ENCODE measurements at places on chromosomes 12 and 14.

DNA sequence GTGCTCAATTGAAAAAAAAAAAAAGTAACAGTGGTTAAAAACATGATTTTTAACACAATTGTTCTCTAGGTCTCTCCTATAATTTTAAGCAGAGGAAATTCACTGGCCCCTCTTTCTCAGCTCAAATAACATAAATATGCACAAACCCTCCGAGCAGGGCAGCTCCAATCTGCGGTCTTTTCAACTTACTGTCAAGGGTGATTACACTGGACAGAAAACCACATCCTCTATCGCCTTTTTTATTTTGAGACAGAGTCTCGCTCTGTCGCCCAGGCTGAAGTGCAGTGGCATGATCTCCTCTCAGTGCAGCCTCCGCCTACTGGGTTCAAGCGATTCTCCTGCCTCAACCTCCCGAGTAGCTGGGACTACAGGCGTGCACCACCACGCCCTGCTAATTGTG lies 16.5 kb upstream of the GABARAPL1 start:
- DNase-seq = no peak

GRCh38 chr12:76201758-76202157 lies 117.3 kb upstream of the NAP1L1 start:
- DNase-seq = no peak

DNA sequence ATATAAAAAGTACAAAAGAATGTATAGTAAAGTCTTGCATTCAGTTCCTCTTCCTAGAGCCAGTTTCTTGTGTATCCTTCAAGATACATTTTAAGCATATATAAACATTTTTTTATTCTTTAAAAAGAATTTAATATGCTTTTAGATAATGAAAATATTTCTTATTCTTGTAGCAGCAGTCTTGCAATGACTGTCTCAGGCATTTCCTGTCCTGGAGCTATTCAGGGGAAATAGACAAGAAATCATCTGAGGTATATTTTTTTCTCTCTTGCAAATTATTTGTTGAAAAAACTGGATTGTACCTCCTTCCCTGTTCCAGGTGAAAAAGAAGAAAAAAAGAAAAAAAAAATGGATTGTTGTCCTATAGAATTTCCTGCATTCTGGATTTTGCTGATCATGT lies 17.0 kb upstream of the ERBB3 start:
- DNase-seq = no peak

GRCh38 chr12:124740691-124741137 lies 123.0 kb downstream of the SCARB1 start:
- DNase-seq = peak; percentile 26

- DNase-seq = no peak
These were observed 6.1 kb downstream of the ACSS3 start for GRCh38 chr12:81083906-81084513.

GRCh38 chr12:26295001-26295400 lies 99.6 kb downstream of the SSPN start:
- no peak for DNase-seq

GRCh38 chr12:76156726-76157125 lies 72.2 kb upstream of the NAP1L1 start:
- DNase-seq = no peak

- no peak for DNase-seq
These were observed 75.9 kb downstream of the CCDC88C start for GRCh38 chr14:91341751-91342154.

DNA sequence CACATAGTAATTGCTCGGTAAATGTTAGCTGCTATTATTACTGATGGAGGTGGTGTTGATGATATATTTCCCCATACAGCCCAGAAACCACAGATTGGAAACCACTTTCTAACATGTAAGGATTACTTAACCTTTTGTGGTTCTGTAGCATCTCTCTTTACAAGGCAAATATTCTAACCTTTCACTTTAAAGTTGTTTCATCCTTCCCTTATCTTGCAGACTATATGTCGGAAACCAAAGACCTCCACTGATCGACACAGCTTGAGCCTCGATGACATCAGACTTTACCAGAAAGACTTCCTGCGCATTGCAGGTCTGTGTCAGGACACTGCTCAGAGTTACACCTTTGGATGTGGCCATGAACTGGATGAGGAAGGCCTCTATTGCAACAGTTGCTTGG lies 75.8 kb downstream of the FRMD6 start:
- DNase-seq = no peak

GRCh38 chr14:90062822-90063539 lies 1.2 kb downstream of the KCNK13 start:
- DNase-seq = no peak

DNA sequence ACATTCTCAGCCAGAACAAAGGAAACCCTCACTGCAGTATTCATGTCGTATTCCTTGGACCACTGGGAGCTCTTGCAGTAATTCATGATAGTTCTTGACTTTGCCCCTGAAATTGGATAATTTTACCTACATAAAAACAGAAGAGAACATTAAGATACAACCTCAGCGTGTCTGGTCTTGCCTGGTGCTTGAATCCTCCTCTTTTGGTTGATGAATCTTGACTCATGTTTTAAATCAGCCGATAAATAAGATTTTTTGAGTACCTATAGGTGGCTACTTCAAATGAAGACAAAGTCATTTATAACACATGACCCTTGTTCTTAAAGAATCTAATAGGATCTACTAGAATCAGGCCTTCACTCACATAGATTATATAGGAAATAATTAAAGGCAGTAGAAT lies 221.0 kb downstream of the PTPRO start:
- no peak for DNase-seq

DNA sequence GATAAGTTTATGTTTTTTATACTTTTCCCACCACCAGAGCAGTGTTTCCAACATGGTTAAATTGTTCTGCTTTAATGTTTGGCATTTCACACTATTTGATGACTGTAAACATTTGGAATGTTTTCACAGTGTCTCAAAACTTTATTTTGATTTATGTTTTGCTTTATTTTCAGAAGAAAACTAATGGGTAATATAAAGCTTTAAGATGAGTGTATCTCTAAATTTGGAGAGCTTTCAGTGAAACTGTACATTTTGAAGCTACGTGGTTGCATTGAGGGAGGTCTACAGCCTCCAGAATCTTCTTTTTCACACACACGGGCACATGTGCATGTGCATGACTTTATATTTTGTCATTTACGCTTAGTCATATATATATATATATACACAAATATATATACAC lies 10.7 kb downstream of the BICD1 start:
- DNase-seq = no peak

GRCh38 chr14:32190673-32191072 lies 11.2 kb upstream of the RNU6-7 start:
- DNase-seq = no peak

- DNase-seq = no peak
These were observed 16.3 kb upstream of the MYO1H start for GRCh38 chr12:109331301-109331952.

DNA sequence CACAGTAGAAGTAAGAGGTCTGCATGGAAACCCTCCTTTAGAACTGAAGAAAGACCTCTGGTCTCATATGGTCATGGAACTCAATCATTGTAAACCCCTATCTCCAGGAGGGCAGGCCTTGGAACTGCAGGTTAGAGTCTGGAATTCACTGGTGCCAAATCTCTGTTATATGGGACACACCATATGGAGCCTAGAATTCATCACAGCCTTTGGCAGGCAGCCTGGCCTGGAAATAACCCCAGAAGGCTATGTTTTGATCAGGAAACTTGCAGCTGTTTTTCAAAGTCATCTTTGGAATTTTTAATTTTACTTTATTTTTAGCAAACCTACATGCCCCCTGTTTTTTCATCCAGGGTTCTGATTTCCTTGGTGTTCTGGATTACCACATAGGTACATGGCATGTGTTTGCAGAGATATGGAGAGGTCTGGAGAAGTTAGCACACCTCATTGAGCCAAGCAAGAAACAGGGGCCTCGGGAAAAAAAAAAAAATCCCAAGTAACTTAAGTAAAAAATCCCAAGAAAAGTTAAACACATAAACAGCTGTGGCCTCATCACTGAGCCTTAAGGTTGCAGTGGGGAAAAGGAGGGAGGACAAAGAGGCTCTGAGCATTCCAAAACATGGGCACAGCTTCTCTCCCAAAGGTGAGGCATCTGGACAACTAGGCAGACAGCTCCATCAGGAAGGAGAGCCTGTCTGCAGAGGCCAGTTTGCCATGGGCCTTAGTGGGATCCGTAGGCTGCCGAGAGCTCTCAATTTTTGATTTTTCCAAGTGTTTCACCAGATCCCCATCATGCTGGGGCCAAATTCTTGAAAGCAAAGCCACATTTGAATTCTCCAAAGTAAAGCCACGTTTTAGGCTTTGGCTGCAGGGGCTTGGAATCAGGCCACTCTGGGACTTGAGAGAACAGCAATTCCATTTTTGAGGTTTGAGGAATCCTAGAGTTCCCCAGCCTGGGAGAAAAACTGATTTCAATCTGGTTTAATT lies 339.6 kb upstream of the TBX3 start:
- no peak for DNase-seq

GRCh38 chr14:91918186-91918883 lies 29.2 kb downstream of the FBLN5 start:
- no peak for DNase-seq

DNA sequence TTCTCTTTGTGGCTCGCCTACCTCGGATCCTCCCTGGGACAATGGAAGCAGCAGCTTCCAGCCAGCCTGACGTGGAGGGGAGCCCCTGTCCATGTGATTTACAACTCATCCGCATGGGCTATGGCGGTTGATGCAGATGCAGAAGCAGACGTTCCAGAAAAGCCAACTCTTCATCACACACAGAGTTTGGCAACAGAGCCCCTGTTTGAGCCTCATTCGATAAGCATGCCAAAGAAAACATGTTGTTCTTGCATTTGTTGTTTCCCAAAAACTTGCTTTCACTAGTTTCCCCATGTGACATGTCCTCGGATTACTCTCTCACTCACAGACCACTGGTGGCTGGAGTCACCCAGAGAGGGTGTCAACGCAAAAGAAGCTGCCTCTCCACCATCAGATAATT lies 16.4 kb upstream of the TC2N start:
- DNase-seq = no peak

GRCh38 chr14:63659726-63660125 lies 18.1 kb upstream of the WDR89 start:
- DNase-seq = no peak

GRCh38 chr14:89992273-89992672 lies 36.5 kb downstream of the TDP1 start:
- no peak for DNase-seq

- DNase-seq = no peak
These were observed 908.4 kb upstream of the NOVA1 start for GRCh38 chr14:27506272-27506671.

DNA sequence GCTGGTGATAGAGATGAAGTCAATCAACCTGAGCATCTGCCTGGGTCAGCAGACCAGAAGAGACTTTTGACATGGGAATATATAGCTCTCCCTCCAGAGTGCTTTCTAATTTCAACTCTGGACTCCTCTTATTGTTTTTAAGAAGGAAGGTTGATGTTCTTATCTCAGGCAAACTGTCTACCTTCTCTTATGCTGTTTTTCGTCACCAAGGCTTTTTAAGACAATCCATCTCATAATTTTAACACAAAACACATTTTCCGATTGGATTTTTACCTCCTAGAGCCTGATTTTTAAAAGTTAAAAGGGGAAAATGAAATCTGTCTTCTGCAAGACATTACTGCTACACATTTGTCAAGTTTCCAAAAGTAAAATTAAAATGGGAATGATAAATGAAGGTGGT lies 368.7 kb upstream of the MIS18BP1 start:
- DNase-seq = no peak

- peak; percentile 94 for DNase-seq
These were observed at the start of gene C2CD5 for GRCh38 chr12:22544038-22544979. Gene C2CD5 (minus strand): TSS chr12:22544542. CDS start chr12:22544150, 392 bp downstream.

GRCh38 chr14:75452900-75453816 lies 25.3 kb downstream of the JDP2 start:
- DNase-seq = no peak

- DNase-seq = no peak
These were observed 8.5 kb downstream of the PHETA1 start for GRCh38 chr12:111360325-111360930.

DNA sequence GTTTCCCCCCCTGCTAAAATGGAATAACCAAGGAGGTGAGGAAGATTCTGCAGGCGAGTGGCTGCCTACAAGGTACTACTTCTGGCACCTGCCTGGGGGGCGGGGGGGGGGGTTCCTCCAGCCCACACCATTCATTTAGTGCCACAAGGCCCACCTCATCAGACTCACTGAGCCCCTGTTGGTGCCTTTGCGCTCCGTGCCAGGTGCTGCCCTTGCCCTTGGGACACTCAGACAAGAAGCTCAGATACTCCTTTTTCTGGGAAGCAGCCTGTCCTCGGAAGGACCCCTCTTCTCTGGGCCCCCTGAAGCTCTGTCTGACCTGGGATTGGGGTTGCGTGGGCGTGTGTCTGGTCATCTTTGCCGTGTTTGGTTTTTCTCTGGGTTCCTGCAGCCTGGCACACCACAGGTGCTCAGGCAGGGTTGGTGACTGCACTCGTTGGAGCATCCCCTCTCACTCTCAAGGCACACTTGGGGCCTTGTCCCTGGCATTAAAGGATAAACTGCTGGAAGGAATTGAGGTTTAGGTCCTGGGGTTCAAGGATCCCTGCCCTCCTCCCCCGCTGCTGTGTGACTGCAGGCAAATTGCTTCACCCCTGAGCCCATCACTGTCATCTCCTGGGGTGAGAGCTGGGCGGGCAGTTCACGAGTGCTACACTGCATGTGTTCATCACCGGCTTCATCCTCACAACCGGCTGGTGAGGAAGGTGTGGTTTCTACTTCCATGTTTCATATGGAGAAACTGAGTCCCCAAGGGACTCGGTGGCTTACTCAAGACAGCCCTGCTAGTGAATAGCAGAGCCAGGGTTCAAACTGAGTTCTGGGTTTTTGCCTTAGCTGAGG lies 16.9 kb downstream of the FAM222A start:
- DNase-seq = no peak

GRCh38 chr14:88305528-88306322 lies 17.3 kb downstream of the KCNK10 start:
- DNase-seq = no peak

GRCh38 chr12:46628176-46628575 lies 197.6 kb downstream of the SLC38A4 start:
- DNase-seq = no peak

GRCh38 chr12:124075841-124076240 lies 102.8 kb downstream of the ZNF664 start:
- no peak for DNase-seq

DNA sequence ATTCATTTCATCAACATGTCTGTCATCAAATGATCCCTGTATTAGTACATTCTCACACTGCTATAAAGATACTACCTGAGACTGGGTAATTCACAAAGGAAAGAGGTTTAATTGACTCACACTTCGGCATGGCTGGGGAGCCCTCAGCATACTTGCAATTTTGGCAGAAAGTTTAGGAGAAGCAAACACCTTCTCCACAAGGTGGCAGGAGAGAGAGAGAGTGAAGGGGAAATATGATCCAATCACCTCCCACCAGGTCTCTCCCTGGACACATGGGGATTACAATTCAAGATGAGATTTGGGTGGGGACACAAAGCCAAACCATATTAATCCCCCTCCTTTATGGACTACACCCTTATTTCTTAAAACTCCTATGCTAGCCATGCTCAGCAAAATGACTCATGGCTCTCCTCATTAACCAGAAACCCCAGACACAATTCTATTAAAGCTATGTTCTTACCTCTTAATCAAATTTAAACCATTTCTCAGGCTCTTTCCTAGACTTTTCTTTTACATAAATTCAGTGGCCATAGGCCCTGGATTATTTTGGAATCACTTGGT lies 932.3 kb downstream of the FLRT2 start:
- no peak for DNase-seq

- DNase-seq = no peak
These were observed 133.1 kb downstream of the LRIG3 start for GRCh38 chr12:58787021-58787760.

- DNase-seq = no peak
These were observed 313.6 kb upstream of the RTL1 start for GRCh38 chr14:101217080-101217463.
